ENCODE measurements at places on chromosomes 16 and 17.
A peak's percentile ranks its signal among the peaks of the same experiment; 100 is the strongest.

- DNase-seq: no peak
Observed at GRCh38 chr17:49031965-49032928, 35.1 kb downstream of the IGF2BP1 start.

- DNase-seq: peak; percentile 17
Observed at GRCh38 chr17:58317421-58318064, 11.1 kb downstream of the TSPOAP1 start.

DNA sequence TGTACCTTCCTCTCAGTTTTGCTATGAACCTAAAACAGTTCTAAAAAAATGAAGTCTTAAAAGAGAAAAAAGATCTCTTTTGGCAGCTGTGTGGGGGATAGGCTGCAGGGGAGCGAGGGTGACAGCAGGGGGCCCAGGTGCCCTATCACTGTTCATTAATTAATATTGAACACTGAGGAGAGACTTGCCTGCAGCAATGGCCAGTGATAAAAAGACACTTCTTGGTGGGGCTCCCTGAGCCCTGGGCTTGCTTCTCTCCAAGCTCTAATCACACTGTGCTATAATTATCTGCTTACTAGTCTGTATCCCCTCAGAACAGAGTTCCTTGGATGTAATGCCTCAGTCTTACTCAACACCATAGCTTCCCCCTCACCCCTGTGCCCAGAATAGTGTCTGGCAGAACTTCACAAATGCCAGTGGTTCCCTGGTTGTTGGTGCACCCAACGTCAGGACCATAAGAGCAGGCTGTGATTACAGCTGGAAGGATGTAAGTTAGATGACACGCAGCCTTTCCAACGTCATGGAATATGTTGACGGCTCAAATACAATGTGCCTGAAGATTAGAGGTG is 52.0 kb upstream of the IRX6 start:
- DNase-seq: no peak

- DNase-seq: no peak
Observed at GRCh38 chr16:14335297-14335696, 264.2 kb downstream of the MRTFB start.

GRCh38 chr16:86354641-86355513 is 155.4 kb upstream of the FOXF1 start:
- DNase-seq: no peak

- no peak for DNase-seq
Observed at GRCh38 chr17:81556863-81557262, 4.7 kb upstream of the FAAP100 start.

GRCh38 chr17:45382226-45382625 is 50.4 kb downstream of the ARHGAP27 start:
- no peak for DNase-seq

- no peak for DNase-seq
Observed at GRCh38 chr16:17590711-17591654, 120.2 kb upstream of the XYLT1 start.

DNA sequence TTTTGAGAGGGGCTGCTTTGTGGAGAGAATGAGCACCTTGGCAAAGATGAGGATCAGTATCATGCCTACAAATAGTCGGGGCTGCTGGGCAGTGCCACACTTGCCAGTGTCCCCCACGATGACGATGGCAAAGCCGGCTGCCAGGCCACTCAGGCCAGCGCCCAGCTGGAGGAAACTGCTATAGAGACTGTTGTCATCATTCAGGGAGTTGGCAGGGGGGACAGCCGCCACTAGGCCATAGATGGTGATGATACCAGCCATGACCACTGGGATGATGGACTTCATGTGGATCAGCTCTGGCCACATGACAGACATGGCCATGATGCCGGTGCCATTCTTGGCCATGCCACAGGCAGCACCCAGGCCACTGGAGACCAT is 23.8 kb downstream of the MINK1 start:
- DNase-seq: no peak

DNA sequence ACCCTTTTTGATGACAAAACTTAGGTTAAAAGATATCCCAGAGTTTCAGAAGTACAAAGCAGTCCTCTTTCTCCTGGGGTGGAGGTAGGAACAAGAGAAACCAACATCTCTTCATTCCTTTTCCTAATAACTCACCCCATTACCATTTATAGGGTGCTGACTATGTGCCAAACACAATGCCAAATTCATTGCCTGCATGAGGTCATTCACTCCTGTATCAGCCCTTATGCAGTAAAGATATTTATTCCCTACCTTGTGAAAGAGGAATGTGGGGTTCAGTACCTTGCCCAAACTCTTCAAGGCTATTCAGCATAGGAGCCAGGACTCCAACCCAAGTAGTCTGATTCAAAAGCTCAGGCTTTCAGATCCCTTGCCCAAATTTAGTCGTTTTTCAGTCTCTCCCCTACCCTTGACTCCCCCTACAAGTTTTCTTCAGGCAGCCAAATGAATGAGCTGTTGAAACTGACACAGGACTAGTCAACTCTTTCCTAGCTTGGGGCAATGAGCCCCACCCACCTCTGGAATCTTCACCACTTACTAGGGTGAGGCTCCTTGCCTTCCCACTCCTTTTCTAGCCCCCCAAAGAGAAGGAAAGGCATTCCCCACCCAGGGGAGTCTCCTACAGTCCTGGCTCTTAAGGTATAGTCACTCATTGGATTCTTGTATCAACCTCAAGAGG is 5.9 kb downstream of the KRT14 start:
- no peak for DNase-seq

DNA sequence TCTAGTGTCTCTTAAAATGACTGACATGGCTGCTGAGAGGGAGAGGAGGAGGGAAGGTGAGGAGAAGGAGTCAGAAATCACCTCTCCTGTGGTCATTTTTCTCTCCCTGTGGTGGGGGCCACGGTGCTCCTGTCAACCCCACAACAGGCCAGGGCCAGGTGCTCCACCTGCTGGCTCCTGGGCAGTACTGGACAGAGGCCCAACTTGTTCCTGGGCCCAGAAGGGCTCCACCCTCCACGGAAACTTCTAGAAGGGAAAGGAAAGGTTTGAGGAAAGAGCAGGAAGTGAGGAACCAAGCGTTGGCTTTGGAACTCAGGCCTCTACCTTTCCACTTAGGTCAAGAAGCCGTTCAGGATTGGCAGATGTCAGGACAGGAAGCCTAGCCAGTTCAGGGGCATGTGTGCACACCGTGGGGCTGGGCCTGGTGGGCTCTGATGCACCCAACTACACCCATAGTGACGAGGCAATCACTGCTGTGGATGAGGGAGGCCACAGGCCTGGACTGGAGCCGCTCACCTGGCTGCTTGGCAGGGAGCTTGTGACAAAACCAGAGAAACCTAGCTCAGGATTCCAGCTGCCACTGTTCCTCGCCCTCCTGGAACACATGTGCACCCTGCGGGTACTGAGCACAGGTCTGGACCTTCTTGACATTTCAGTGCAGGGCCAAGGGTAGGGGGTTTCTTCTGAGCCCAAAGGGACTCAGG is 36.1 kb downstream of the WNT3 start:
- DNase-seq: no peak

GRCh38 chr17:40472733-40473452 is 28.5 kb downstream of the TNS4 start:
- DNase-seq: no peak

- no peak for DNase-seq
Observed at GRCh38 chr16:74249254-74249653, 47.4 kb upstream of the PSMD7 start.
